Activated naive CD8-positive, alpha-beta T cell treated with anti-CD3 and anti-CD28 coated beads, Interleukin-2, amount 50 U/mL, for 24 hours (primary cell): ENCODE measurements at places on chromosomes 12 and 14.
A peak's percentile ranks its signal among the peaks of the same experiment; 100 is the strongest.

DNA sequence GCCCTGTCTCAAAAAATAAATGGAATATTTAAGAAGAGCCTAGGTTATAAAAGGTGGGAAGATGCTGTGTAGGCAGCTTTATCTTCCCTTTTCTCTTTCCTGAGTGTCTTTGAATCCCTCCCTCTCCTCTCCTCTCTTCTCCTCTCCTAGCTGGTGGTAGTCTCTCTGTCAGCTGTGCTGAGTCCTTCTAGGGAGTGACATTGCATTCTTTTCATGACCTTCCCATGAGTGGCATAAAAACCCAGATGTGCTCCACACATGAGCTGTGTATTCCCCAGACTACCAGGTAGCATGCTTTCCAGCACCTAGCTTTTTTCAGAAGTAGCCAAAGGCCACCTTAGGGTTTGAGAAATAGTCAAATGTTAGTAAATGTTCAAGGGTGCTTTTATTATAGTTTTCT, 23.6 kb downstream of the SAMD4A start:
- DNase-seq: no peak

- no peak for DNase-seq
Observed at GRCh38 chr12:94618995-94619695, 31.2 kb downstream of the TMCC3 start.

- DNase-seq: peak; percentile 54
Observed at GRCh38 chr14:74945261-74945851, 10.0 kb downstream of the PGF start.

DNA sequence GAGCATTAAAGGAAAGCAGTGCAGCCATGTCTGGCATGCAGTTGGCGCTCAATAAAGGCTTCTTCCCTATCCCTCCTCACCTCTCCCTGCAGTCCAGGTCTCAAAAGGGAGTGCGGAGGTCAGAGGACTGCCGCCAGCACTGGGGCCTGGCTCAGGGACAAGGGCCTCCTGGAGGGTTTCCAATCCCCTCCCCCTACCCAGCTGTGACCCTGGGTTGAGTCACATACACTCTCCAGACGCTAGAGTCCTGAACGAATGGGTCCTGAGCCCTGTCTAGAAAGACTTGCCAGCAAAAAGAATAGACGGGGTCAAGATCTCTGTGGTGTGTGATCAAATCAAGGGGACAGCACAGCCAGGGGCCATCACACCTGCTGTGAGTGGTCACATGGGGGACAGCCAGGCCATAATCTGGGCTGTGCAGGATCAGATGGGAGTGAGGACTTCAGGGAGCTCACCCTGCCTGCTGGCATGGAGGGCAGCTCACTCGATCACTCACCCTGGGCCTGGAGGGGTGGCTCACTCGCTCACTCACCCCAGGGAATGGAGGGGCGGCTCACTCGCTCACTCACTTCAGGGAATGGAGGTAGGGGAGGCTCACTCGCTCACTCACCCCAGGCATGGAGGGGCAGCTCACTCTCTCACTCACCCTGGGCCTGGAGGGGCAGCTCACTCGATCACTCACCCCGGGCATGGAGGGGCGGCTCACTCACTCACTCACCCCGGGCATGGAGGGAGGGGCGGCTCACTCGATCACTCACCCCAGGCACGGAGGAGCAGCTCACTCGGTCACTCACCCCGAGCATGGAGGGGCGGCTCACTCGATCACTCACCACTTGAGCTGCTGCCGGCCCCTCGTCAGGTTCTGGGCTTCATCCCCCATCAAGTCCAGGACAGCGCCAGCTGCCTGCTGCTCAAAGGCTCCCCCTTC, 12.8 kb downstream of the CFAP73 start:
- no peak for DNase-seq

DNA sequence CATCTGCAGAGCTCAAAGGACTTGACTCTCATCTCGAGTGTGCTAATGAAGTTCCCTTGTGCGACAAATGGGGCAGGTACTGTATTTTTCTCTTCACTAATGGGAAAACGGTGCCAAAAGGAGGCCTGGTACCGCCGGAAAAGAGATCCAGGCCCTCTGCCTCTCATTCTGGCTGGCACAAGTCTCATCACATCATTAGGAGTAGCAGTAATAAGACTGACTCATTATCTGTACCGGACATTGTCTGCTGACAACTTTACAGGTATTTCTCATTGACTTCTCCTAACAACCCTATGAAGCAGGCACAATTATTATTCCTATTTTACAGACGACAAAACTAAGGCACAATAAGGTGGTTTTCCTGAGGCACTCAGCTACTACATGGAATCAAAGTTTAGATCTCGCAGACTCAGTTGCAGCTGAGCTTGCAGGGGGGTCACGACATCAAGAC, 668 bp downstream of the APPL2 start:
- DNase-seq: no peak

DNA sequence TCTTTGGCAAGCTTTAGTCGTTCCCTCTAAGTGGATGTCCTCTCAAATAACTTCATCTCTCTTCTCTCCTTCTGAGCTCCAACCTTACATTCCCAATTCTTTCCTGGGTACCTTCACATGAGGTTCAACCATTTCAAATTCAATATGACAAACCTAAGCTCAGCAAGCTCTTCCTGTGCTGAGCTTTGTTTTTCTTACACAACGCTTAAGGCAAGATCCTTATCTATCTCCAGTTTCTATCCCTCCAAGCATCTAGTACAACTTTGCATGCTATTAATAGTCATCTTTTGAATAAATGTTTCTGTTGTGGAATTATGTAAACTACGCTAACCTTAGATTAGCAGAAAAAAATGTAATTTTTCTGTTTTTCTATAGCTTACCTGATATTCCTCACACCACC, 63.7 kb upstream of the IFNG-AS1 start:
- DNase-seq: no peak

- no peak for DNase-seq
Observed at GRCh38 chr12:75735853-75736252, 224.4 kb upstream of the KRR1 start.

DNA sequence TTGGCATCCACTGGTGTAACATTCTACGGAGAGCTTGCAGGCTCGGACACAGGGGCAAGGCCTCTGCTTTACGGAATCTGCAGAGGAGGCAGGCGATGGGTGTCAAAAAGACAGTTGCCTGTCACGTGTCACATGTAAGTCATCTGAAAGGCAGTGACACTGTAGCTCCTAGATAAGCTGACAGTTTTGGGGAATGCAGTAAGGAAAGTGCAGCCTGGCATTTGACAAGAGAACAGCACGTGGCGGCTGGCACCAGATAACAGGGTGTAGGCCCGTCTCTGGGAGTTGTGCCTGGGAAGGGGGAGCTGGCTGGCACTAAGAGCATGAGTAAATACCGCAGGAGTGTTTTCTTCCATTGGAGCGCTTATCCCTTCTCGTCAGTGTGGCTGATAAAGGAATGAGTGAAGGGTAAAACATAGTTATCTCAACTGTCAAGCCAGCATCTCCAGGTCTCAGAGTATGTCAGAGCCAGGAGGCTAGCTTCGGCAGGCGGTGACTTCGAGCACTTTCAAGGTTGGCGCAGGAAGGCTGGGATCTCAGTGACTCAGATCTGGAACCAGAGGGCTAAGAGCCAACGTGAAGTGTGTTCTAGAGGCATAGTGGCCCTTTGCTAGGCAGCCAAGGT, 26.1 kb downstream of the ADCK1 start:
- no peak for DNase-seq

DNA sequence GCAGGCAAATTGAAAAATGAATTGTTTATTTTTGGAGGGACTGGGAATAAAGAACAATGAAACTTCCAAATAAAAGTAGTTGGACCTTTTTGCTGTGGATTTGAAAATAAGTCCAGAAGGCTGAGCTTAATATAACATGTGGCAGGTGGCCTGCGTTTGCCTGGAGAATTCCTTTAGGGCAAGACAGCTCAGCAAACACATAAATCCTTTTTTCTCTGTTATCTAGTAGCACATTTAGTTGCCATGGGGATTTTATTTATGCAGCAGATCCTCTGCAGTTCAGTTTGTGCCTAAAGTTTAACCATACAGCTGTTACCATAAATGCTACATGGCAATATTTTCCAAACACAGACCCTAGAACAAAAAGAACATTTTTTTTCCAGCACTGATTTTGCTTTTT, 180.0 kb downstream of the NPAS3 start:
- no peak for DNase-seq
